ENCODE measurements at places on chromosomes 3 and 15.

DNA sequence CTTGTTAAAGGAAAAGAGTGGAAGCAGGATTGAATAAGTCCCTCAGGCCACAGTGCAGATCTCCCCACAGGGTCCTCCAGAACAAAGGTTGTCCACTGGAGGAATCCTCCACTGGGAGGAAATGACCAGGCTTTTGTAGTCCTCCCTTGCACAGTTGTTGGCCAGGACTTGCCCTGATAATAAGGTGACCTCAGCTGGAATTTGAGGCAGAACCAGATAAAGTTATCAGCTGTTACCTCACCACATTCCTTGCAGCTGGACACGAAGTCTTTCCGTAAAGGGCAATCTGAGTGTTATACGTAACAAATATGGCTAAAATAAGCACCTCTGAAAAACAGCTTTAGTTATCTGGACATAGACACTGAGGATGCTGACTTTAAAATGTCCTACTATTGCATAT, 83.5 kb upstream of the NAALADL2 start:
- no peak for DNase-seq

GRCh38 chr3:128383316-128384235, 83.1 kb downstream of the DNAJB8 start:
- peak; percentile 20 for DNase-seq

DNA sequence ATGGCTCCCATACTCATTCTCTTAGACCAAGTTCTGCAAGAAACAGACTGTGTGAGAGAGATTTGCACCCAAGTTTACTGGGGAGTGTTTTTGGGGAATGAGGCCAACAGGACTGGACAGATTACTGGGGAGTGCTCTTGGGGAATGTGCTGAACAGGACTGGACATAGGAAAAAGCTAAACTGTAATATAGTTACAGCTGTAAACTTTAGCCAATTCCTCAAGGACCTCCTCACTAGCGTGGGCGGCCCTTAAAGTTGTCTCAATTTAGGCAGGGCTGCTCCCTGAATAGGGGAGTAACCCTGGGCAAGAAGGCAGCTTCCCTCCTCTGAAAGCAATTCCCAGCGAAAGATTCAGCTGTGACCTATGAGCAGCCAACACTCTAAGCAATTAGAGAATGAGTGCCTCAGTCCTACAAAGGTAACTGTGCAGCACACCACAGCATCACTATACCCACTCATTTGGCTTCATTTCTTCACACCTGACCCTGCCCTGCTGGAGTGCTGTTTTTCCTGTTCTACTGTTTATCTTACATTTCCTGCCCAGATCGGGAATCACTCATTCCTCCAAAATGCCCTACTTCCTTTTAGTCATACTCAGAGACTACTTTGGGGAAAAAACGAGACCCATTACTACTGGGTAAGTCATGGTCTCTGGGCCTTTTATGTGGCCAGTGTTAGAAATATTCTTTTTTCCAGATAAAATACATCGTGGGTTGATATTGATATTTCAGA, 41.3 kb upstream of the TRIM42 start:
- no peak for DNase-seq

GRCh38 chr3:66041116-66041515, 2.4 kb upstream of the MAGI1 start:
- no peak for DNase-seq

DNA sequence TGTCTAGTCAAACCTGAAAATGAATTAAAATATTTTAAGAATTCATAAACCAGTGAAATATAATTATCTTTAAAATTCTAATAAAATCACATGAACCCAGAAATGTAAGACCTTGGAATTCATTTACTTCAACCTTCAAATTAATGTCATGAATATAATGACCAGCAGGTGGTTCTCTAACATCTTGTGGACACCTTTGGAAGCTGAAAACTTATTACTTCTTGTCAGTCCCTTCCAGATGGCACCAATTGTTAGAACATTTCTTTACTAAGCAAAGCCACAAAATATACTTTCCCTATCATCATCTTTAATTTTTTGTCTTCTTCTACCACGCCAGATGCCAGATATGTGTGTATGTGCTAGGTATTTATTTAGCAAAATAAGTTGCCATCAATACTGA, 240.0 kb downstream of the MBNL1 start:
- DNase-seq: no peak

GRCh38 chr3:72280876-72281275, 495.9 kb upstream of the PROK2 start:
- no peak for DNase-seq

- DNase-seq: no peak
Observed at GRCh38 chr15:51658664-51659063, 22.6 kb upstream of the SCG3 start.

DNA sequence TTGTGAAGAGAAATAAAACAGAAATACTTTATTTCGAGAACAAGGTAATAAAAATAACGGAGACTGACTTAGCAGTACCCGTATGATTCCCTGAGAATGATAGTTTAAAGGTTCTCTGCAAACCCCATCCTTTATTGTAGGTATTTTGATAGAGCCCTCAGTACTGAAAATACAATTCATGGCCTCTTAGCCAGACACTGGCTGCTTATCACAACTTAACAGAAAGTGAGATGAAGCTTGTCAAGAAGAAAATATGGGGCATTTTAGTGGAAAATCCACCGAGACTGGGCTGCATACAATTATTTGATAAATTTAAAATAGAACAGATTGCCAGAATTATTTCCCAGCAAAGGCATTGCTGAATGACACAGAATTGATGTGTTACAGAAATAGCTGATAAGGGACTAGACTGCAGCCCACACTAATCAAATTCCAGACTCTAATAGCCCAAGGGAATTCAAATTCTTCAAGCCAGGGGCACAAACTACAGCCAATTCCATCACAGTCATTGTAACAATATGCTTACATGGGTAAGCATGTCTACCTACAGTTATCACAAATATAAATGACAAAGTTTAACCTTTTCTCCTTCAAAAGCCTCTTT, 521.9 kb downstream of the PLOD2 start:
- DNase-seq: no peak

Data from NCI-H774 (cell line).